HL-60 (cell line): ENCODE measurements at places on chromosomes 12 and 14.

GRCh38 chr12:57210926-57211692 is 5.5 kb upstream of the NXPH4 start:
- DNase-seq = peak; percentile 80

GRCh38 chr12:131615326-131616042 is 95.4 kb upstream of the SFSWAP start:
- no peak for DNase-seq

- no peak for DNase-seq
These were observed 42.7 kb downstream of the SSH1 start for GRCh38 chr12:108814462-108815211.

- peak; percentile 84 for DNase-seq
These were observed 19.4 kb downstream of the ABCB9 start for GRCh38 chr12:122946690-122947341.

GRCh38 chr12:93825501-93825888 is 148.3 kb downstream of the CRADD start:
- no peak for DNase-seq

- DNase-seq = peak; percentile 92
These were observed 7.0 kb upstream of the TDRD9 start for GRCh38 chr14:103920981-103921854.

- no peak for DNase-seq
These were observed 116.2 kb downstream of the BMP4 start for GRCh38 chr14:53840444-53840843.

GRCh38 chr12:59695379-59695778 is 99.5 kb downstream of the SLC16A7 start:
- no peak for DNase-seq

DNA sequence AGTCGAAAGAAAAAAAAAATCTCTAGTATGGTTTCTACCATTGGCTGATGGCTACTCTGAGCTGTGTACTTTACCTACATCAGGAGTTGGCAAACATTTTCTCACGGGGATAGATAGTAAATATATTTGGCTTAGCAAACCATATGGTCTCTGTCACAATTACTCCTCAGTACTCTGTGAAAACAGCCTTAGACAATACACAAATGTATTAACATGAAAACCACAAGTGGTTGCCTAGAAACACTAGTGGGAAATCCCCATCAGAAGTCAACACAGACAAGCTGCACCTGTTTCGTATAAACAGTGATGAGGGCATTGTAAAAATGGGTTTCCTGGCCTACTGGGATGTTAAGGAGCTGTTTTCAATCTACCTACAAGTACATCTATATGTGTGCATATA is 84.6 kb upstream of the NAV3 start:
- no peak for DNase-seq

- DNase-seq = no peak
These were observed 177.2 kb downstream of the KIF26A start for GRCh38 chr14:104315625-104316024.

DNA sequence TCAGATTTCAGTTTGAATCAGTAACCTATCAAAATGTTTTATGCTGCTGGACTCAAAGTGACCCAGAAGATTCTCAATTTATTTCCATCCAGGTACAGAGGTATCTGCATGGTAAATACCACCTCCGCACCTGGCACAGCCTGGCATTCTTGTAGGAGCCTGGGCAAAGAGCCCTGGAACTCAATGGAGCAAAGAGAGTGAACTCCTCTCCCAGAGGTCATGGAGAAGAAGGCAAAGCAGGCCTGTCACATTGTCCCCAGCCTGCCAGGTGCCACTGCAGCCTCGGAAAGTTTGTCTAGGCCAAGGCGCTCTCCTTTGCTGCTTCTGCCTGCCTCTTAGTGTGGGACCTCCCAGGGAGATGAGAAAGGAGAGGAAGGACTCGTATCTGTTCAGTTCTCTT is 319.8 kb downstream of the ZFP36L1 start:
- DNase-seq = no peak

- DNase-seq = no peak
These were observed 131.2 kb downstream of the NUBPL start for GRCh38 chr14:31692376-31692781.

- no peak for DNase-seq
These were observed 55.4 kb downstream of the SAMD4A start for GRCh38 chr14:54622192-54622958.

- DNase-seq = peak; percentile 84
These were observed 1.8 kb upstream of the ZNF839 start for GRCh38 chr14:102317564-102318248.

DNA sequence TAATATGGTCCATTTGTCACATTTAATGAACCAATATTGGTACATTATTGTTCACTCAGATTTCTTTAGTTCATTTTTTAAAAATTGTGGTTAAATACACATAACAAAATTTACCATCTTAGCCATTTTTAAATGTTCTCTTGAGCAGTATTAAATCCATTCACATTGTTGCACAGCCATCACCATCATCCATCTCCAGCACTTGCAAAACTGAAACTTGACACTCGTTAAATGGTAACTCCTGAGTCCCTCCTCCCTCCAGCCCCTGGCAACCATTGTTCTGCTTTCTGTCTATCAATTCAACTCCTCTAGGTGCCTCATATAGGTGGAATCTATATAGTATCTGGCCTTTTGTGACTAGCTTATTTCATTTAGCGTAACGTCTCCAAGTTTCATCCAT is 86.4 kb downstream of the ACACB start:
- no peak for DNase-seq

DNA sequence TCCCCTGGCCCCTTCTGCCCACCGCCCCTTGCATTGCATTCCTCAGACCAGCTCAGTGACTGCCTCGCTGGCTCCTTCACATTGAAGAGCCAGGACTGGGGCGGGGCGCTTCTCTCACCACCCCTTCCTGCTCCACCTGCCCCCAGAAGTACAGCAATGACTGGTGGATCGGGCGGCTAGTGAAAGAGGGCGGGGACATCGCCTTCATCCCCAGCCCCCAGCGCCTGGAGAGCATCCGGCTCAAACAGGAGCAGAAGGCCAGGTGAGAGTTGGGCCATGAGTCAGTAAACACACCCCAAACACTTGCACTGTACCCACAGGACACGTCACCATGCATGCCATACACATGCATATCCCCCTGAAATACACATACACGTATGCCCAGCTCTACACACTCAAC is 5.8 kb downstream of the CACNB3 start:
- DNase-seq = no peak

- no peak for DNase-seq
These were observed 10.7 kb downstream of the DHRS2 start for GRCh38 chr14:23646648-23647549.

DNA sequence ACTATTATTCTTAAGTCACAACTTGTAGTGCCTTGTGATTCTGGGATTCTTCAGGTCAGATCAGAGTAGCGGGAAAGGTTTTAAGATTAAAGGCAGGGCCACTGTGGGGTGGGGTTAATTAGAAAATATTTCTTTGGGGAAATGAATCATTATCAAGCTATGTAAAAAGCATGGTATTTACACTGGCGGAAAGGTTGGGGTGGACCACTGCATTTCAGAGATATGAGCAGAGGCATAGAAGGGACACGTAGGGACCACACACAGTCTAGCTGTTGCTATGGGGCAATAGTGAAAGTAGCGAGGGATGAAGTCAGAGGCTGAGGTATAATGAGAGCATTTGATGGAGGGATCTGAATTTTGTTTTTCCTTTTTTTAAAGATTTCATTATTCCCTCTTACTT is 31.7 kb upstream of the KCNH3 start:
- DNase-seq = no peak

DNA sequence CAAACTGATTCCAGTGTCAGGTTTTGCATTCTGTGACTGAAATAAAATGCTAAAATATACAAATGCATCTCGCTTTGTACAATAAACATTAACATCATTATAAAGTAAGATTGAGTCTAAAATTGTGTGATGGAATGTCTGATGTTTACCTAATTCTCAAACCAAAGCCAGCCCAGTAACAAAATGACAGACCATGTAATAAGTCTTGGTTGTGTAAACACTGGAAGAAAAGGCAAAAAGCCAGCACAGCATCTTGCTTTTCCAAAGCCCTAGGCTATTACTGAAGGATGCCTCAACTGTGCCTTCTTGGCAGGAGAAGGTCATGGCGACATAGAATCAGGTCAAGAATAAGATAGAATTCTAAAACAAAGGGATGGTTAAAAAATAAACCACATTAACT is 169.6 kb downstream of the EGLN3 start:
- DNase-seq = no peak

GRCh38 chr12:12506496-12506890 is 56.2 kb downstream of the DUSP16 start:
- DNase-seq = no peak

- DNase-seq = no peak
These were observed 6.7 kb downstream of the PLD4 start for GRCh38 chr14:104931304-104931770.

GRCh38 chr12:27604431-27604830 is 80.4 kb downstream of the PPFIBP1 start:
- DNase-seq = no peak

GRCh38 chr12:102992297-102992696 is 34.8 kb downstream of the ASCL1 start:
- no peak for DNase-seq

DNA sequence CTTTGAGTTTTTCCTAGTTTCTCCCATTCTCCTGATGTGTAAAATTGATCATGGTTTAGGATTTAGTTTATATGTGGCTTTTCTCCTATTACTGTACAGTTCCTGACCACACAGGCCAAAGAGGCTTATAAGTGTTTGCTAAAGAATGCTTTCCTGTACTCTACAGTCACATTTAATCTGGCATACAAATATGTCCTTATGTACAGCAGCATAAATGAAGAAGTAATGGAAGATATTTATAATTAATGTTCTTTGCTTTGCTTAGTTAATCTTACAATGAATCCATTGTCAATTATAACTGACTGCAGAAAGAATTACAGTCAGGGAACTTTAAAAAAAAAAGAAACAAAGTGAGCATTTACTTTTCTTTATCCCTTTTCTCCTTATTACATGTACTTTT is 293.9 kb downstream of the KCNC2 start:
- no peak for DNase-seq

- no peak for DNase-seq
These were observed 50.7 kb downstream of the SLC2A13 start for GRCh38 chr12:40055228-40055579.

DNA sequence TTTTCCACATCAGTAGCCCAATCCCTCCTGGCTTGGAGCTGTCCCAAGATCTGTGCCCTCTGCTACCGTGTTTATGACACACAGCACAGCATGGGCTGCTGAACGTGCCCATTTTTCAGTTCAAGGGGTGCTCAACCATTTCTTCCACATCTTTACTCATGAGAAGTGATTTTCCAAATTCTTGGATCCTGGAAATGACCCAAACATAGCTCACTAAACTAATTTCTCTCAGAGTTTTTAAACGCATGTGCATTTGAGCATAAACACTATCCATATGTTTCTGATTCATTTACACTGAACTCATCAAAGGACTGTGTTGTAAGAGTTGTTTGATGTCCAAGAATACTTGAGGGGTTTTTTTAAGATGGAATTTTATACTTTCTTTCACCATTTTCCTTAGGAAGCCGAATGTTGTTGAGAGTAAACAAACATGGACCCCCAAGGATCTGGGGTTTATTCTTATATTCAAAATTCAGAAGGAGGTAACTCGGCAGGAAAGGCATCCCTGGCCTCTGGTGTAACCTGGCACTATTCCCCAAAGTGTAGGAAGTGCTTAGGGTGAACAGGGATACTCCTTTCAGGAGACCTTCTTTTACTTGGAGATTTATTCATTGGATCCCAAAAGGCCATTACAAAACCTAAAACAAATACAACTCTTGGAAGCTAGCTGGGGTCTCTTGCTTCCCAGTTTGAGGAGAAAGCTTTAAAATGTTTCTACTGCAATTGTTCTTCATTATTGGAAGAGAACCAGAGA is 215.0 kb downstream of the BMP4 start:
- DNase-seq = no peak

GRCh38 chr14:95322651-95323050 is 2.9 kb upstream of the CLMN start:
- no peak for DNase-seq

DNA sequence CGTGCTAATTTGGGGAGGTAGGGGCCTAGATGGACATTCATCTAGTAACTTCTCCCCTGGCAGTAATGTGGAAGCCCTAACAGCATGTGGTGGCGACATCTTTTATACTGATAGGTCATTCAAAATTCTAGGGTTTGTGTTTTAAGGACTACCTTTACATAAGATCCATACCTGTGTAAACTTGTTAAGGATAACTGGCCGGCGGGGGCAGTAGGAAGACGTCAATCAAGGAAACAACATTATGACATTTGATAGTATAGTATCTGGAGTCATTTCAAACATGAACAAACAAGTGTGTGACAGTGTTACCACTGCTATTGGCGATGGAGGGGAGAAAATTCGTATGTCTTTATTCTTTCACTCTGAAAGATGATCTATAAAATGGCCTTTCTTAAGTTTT is 120.0 kb downstream of the TTLL5 start:
- no peak for DNase-seq

GRCh38 chr12:82146740-82147139 is 211.4 kb downstream of the CCDC59 start:
- no peak for DNase-seq

- no peak for DNase-seq
These were observed 96.1 kb downstream of the TRHDE start for GRCh38 chr12:72368298-72368697.

- DNase-seq = no peak
These were observed 226.3 kb downstream of the ATP23 start for GRCh38 chr12:58167622-58168021.

GRCh38 chr12:114220311-114220710 is 185.6 kb downstream of the TBX5 start:
- DNase-seq = no peak

GRCh38 chr12:8033153-8034044 is 883 bp downstream of the FOXJ2 start:
- DNase-seq = no peak

DNA sequence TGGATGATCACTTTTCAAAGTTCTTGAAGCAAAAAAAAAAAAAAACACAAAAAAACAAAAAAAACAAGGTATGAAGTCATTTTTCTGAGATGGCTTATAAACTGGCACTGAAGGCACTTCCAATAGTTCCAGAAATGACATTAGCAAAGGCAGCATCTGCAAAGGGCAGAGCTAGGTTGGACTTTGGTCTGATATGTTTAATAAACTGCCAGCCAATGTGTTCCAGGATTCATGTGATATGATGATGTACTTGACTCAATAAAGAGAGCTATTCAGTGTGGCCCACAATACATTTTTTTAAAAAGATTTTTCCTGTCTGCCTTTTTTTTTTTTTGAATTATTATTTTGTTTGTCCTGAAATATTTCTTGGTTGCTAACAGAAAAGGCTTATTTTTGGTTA is 79.6 kb downstream of the VRK1 start:
- no peak for DNase-seq

GRCh38 chr12:103560604-103561101 is 26.4 kb upstream of the STAB2 start:
- no peak for DNase-seq

- DNase-seq = no peak
These were observed 168.5 kb upstream of the ATP2B1 start for GRCh38 chr12:89877136-89877535.

GRCh38 chr14:103348154-103348553 is 14.1 kb downstream of the EIF5 start:
- DNase-seq = no peak

GRCh38 chr12:94962670-94963069 is 40.8 kb downstream of the NDUFA12 start:
- DNase-seq = no peak

GRCh38 chr12:72511906-72512305 is 239.7 kb downstream of the TRHDE start:
- DNase-seq = no peak

GRCh38 chr14:78023112-78023511 is 147.1 kb upstream of the NRXN3 start:
- no peak for DNase-seq

- no peak for DNase-seq
These were observed 65.5 kb upstream of the PPP4R3A start for GRCh38 chr14:91575469-91576208.

GRCh38 chr12:89414851-89415250 is 62.5 kb upstream of the DUSP6 start:
- DNase-seq = no peak
